ENCODE measurements at places on chromosomes 13 and 19. TPM values are rescaled to one million over a fixed set of nuclear protein-coding genes. Genes with fewer than 3 reads are reported as not detected.

- peak; percentile 100 for DNase-seq
These were observed at the start of gene ZNF555 for GRCh38 chr19:2840794-2841791. ZNF555 (plus strand) TSS chr19:2841475; CDS start chr19:2841573, 98 bp downstream.

DNA sequence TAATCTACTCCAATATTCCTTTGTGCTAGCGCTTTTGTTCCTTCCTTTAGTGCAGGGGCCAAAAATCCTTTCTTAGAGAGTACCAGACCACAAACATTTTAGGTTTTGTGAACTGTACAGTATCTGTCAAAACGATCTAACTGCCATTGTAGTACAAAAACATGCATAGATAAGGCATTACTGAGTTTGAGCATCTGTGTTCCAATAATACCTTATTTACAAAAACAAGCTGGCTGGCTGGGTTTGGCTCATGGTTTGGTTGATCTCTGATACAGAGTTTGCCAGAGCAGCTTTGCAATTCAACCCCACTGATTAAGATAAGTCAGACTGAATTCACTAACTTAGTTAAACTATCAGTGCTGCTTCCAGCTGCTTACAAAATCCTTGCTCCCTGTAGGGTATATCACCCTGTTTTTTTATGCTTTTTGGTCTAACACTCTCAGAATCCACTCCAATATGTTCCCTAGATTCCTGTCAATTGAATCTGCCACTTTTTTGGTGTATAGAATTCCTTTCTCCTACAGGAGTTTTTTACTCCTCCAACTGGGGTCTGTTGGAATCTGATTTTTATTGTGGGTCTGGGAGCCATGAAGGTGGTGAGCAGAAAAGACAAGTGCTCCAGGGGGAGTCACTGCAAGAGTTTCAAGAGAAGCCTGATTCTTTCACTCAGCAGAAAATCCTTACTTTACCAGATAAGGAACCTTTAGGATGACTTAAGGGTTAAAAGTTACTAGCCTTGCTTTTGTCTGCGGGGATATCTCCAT, 1399.4 kb downstream of the EFNB2 start:
- no peak for DNase-seq

TPT1 gene
- total RNA-seq, result 1,171 TPM

- DNase-seq, result peak; percentile 88
These were observed at the start of gene DZIP1 for GRCh38 chr13:95644601-95645052. DZIP1 (minus strand) TSS chr13:95644706; CDS start chr13:95642029, 2,677 bp downstream.

DNA sequence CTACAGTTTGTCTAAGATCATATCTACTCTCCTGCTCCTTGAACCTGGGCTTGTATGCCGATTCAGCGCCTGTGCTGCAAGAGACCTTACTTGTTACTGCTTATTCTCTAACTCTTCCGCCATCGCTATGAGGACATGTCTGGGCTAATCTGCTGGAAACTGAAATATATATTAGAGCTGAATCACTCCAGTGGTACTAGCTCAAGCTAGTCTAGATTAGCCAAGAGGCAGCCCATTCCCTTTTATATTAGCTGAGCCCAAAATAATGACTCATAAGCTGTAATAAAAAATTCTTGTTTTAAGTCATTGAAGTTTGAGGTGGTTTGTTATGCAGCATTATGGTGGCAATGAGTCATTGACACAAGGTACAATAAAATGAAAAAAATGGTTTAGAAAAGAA, 52.8 kb downstream of the SLC6A16 start:
- DNase-seq, result no peak

- DNase-seq, result peak; percentile 32
These were observed 416 bp downstream of the SLC25A42 start for GRCh38 chr19:19064098-19064722.

- DNase-seq, result no peak
These were observed 2.8 kb downstream of the GRK1 start for GRCh38 chr13:113669755-113670341.

ZNF155 gene
- 5.2 TPM for total RNA-seq

- no peak for DNase-seq
These were observed 10.6 kb downstream of the FUT6 start for GRCh38 chr19:5828661-5829566.

- DNase-seq, result peak; percentile 65
These were observed 9.6 kb upstream of the GPR183 start for GRCh38 chr13:99316657-99317256.

GRCh38 chr13:29800687-29801086, 49.7 kb downstream of the UBL3 start:
- no peak for DNase-seq

DNA sequence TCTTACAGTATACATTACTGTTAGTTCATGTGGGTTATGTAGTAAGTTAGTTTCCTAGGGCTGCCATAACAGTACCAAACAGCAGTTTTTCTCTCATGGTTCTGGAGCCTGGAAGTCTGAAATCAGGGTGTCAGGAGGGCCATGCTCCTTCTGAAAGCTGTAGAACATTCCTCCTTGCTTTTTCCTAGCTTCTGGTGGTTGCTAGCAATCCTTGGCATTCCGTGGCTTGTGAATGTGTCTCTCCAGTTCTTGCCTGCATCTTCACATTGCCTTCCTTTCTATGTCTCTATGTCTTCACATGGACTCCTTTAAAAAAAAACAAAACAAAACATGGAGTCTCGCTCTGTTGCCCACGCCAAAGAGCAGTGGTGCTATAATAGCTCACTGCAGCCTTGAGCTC, 95.4 kb downstream of the WDFY2 start:
- no peak for DNase-seq

GRCh38 chr13:24822640-24823039, 58.7 kb downstream of the RNF17 start:
- no peak for DNase-seq

DNA sequence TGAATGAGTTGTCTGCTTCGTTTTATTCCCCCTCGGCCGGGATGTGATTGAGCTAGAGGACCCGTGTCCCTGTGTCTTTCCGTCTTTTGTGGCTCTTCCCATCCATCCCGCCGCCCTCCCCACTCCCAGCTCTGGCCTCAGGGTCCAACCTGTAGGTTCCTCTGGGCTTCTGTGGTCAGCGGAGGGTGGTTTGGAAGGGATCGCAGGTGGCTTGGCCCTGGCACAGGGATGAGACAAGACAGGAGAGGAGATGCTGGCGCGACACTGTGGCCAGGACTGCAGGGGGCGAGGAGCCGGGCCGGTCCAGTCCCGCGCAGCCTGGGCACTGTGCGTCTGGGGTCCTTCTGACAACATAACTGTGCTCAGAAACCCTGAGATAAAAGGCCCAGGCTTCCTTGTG, 2.0 kb downstream of the EVI5L start:
- DNase-seq, result peak; percentile 44

GRCh38 chr13:70864731-70865130, 756.5 kb upstream of the KLHL1 start:
- DNase-seq, result no peak

DNA sequence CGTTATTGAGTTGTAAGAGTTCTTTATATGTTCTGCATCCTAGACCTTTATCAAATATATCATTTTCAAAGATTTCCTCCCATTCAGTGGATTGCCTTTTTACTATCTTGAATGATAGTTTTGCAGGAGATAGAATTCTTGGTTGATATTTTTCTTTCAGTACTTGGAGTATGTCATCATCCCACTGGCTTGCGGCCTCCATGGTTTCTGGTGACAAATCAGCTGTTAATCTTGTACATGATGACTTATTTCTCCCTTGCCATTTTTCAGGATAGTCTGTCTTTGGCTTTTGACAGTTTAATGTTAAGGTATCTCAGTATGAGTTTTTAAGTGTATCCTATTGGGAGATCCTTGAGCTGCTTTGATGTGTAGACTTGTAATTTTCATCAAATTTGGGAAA, 8.5 kb downstream of the ZNF557 start:
- no peak for DNase-seq

- DNase-seq, result no peak
These were observed 84.9 kb downstream of the CHST8 start for GRCh38 chr19:33706631-33707030.

- DNase-seq, result no peak
These were observed 173.6 kb downstream of the NUFIP1 start for GRCh38 chr13:44815623-44816022.

DNA sequence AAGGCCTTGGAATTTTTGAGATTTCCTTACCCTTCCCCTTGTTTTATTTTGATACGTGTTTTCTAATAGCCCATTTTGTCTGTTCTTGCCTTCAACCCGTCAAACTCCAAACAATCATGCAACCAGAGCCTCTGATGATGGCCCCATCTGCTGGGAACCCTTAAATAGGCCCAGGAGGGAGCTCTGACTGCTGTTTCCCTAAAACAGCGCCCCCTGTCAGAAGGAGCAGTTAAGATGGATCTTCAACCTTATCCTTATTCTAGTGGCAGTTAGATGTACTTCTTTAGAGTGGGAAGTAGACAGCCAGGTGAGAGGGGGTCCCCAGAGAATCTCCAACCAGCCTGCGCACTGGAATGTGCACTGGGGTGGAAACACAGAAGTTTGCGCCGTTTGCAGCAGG, 1031.0 kb upstream of the PCDH9 start:
- DNase-seq, result no peak

DNA sequence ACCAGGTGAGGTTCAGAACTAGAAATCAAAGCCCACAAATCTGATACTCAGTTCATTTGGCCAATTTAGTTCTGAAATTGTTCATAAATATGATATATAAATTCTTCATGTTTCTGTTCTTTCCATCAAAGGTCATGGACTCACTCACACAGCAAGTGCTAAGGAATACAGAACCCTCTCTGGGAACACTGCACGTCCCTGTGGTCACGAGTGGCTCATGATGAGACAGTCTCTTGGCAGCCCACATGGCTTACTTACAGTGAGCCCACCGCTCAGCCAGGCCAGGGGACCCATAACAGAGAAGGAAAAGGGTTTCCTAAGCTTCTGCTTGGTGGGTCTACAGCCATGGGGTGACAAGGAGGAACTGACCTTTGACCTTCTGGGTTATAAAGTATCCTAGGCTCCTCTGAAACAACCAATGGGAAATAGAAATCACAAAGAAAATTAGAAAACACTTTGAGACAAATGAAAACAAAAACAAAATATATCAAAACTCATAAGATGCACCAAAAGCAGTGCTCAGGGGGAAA, 67.4 kb downstream of the CDADC1 start:
- DNase-seq, result no peak

APOC4 gene
- total RNA-seq, result not detected

- peak; percentile 49 for DNase-seq
These were observed 107.2 kb downstream of the CACNA1A start for GRCh38 chr19:13398780-13399726.

DNA sequence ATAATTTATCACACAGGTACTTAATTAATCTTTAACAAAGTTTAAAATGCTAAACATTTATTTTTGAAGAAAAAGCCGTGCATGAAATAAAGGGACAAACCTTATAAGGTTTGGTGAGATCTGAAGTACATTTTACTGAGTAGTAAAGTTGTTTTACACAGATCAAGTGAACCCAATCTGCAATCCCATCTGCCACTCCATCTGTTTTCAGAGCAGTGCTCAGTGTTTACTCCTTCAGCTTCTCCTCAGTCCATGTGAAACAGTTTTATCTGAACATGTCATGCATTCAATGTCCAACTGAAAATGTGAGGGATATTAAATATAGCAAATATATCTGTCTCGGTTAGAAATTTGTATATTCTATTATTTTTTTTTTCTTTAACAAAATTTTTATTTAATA, 166.8 kb downstream of the MAB21L1 start:
- DNase-seq, result peak; percentile 98

GRCh38 chr13:48908381-48909055, 67.2 kb upstream of the FNDC3A start:
- DNase-seq, result no peak

GRCh38 chr13:35703061-35703460, 226.6 kb upstream of the MAB21L1 start:
- no peak for DNase-seq

- no peak for DNase-seq
These were observed 8.5 kb downstream of the MIDN start for GRCh38 chr19:1256646-1257474.

- DNase-seq, result no peak
These were observed 6.7 kb upstream of the CYP4F22 start for GRCh38 chr19:15501596-15501995.

DNA sequence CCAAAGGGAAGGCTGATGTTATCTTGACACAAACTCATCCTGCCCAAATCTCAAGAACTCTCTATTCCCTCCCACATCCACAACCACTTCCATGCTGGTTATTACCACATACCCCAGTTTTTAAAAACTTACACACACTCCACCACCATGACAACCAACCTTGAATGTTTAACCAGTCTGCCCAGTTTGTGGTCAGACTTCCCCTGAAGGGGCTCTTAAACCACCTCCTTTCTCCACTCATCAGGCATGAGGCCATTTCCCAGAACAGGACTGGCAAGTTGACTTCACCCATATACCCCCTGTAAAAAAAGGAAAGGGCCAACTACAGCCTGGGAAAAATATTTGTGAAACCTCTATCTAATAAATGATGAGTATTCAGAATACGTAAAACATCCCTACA, 12.4 kb upstream of the ZSCAN4 start:
- DNase-seq, result no peak

GRCh38 chr13:73945871-73946270, 188.3 kb downstream of the KLF12 start:
- DNase-seq, result peak; percentile 71

DNA sequence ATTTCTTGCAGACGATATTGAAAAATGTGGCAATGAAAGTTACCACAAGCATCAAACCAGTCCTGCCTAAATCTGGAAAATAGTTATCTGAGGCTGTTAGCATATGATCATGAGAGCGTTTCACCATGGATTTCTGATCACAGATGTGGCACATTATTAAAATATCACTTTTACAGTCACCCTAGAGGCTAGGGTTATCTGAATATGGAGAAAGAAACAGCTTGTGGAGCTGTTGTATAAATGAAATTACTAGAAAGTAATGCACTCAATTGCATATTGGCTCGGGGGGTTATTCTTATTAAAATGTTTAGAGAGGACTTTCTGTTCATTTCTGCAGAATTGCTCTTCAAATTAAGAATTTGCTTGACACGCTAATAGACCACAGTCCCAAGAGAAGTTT, 35.6 kb downstream of the ALOX5AP start:
- no peak for DNase-seq

DNA sequence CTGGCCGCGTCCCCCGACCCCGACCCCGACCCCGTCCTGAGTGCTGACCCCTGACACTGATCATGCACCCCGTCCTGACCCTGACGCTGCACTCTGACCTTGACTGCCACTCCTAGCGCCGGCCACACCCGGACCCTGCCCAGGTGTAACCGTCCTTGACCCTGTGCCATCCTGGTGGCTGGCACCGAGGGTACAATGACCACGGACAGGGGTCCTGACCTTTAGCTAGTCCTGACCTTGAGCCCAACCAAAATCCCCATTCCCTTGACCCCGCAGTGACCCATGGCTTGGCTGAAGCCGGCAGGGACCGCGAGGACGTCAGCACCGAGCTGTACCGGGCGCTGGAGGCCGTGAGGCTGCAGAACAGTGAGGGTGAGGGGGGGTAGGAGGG, 25.9 kb downstream of the CLEC4M start:
- no peak for DNase-seq
